ENCODE measurements at places on chromosomes 12 and 14.

- no peak for DNase-seq
Observed at GRCh38 chr14:104151566-104152245, 13.3 kb downstream of the KIF26A start.

DNA sequence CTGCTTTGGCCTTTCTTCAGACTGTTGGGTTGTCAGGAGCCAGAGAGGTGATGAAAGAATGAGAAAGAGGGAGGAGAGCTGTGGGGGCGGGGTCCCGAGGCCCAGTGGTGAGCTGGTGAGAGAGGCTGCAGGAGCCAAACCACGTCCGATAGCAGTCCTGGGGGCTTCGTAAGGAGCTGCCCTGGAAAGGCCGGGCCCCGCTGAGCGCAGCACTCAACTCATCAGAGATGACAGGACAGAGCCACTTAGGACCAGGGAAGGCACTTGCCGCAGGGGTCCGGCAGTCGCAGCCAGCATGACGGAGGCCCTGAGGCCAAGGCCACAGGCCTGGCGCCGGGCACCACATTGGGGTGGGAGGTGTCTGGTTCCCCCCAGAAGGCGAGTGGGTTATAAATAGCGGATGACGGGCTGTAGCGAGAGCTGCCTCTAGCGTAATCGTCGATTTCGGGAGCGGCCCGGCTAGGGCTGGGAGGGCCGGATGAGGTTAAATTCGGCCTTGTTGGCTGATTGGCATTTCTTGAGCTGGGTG is 179.0 kb downstream of the TSPAN9 start:
- DNase-seq = peak; percentile 85

DNA sequence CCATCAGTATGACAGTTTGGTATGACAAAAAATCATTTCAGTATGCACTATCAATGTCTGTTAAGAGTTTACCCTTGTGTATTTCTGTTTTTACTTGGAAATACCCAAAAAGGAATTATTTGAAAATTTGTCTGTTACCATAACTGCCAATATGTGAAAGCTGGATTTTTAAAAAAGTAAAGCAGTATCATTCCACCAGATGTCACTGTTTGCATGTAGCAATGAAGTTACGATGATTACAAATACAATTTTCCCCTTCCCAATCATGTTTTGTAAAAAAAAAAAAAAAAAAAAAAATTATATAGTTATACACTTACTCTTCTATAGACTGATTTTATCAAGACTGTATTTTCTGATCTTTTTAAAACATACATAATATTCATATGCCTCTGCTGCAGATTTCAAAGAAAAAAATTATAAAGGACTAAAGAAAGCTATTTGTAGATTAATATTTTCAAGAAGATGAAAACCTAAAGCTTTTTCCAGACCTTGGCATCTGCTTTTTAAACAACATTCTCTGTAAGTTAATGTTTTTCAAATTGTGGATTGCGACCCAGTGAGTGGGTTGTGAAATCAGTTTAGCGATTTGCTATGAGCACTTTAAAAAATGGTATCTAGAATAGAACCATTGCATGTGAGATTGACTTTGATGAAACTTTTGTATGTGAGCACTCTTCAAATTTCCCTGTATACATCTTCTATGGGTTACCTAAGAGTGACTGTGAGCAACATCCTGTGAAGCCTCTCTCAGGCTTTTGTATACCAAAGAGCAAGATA is 114.2 kb downstream of the TTC6 start:
- DNase-seq = no peak

DNA sequence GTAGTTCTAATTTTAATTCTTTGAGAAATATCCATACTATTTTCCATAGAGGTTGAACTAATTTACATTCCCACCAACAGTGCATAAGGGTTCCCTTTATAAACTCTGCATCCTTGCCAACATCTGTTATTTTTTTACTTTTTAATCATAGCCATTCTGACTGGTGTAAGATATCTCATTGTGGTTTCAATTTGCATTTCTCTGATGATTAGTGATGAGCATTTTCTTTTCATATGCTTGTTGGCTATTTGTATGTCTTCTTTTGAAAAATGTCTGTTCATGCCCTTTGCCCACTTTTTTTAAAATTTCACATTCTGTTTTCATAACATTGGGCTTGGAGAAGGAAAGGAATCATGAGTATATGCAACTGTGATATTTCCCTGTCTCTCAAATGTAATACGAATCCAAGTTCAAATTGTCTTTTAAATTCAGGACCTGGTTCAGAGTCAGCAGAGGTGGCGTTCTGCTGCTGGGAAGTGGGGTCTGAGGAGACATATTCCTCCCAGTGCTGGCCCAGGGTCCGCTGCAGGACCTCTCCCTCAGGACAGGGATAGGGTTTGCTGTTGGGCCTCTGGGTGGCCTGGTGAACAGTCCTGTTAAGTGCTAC is 81.2 kb upstream of the ETV6 start:
- DNase-seq = no peak

DNA sequence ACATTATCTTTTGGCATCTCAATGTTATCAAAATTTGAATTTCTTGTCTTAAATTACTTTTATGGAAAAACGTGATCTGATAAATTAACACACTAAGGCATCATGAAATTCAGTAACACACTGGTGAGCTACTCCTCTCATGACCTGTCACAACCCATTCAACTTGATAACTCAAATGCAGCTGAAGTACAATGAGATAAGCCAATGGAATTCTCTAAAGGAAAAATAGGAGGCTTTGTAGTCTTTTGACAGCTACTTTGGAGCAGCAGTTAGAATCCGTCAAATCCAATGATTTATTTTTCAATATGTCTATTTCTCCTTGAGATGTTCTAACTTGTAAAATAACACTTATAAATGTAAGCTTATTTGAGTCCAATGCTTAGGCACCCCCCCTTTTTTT is 1029.4 kb downstream of the TRHDE start:
- DNase-seq = no peak

- DNase-seq = no peak
Observed at GRCh38 chr12:16019136-16019535, 108.0 kb downstream of the DERA start.

- no peak for DNase-seq
Observed at GRCh38 chr12:27651201-27651600, 45.0 kb upstream of the REP15 start.

- DNase-seq = no peak
Observed at GRCh38 chr12:57404966-57405640, 25.7 kb downstream of the R3HDM2 start.

GRCh38 chr12:1809591-1810190 is 10.7 kb upstream of the LRTM2 start:
- DNase-seq = no peak

DNA sequence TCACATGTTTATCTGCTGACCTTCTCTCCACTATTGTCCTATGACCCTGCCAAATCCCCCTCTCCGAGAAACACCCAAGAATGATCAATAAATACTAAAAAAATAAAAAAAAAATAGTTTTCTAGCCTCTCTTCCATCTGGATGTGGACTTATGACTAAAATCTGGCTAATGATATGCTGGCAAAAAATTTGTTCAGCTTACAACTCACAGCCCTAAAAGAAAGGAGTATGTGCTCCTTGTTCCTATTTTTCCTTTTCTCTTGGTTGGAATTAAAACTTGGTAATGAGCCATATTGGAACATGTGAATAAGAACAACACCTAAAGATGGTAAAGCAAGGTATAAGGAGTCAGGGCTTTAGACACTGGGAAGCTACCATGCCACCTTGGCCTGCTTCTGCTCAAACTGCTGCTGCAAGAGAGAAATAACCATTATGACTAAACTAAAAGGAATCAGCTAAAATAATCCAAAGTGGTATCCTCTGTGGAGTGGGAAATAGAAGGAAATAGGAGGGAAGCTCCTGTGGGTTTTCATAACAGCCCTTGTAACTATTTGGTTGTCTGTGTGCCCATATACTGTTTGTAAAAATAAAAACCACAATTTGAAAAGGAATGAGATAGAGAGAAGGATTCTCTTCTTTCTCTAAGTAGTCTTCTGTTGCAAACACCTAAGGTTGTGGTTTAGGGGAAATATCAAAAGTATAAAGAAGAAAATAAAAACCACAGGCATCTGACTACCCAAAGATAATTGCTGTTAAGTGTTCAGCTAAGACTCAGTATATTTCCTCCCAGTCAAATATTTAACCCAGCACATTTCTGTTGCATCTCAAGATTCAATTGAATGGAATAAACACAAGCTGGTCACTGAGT is 53.8 kb downstream of the SDR9C7 start:
- no peak for DNase-seq

DNA sequence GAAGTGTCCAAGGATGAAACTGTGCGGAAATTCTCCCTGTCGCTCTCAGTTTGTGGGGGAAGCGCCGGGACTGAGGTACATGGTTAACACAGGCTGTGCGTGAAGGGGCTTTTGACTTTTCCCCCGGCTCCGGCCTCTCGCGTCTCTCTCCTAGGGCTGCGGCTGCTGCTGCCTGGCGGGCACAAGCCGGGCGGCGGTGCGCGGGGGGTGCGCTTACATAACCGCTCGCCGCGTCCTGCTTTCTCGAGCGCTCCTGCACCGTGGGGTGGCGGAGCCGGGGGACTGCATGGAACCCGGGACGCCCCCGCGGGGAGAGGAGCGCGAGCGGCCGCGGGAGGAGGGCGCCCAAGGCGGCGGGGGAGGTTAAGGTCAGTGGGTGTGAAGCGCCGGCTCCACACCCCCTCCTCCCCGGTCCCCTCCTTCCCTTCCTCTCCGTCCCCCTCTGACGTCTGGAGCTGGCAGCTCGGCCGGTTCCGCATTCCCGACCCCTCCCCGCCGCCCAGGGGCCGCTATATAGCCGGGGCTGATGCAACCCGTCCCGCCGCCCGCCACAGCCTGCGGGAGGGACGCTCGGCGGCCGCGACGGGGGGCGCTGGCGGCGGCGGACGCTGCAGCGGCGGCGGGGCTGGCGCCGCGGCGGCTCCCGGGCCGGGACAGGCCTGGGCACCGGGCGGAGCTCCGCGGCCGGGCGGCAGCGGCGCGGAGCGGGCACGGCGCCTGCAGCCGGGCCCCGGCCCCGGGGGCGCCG is at the start of gene JDP2:
Gene JDP2 (plus strand): TSS at position 541 of the 748 bp plus-strand sequence. CDS start 9,899 bp downstream, outside the sequence.
- DNase-seq = peak; percentile 90

DNA sequence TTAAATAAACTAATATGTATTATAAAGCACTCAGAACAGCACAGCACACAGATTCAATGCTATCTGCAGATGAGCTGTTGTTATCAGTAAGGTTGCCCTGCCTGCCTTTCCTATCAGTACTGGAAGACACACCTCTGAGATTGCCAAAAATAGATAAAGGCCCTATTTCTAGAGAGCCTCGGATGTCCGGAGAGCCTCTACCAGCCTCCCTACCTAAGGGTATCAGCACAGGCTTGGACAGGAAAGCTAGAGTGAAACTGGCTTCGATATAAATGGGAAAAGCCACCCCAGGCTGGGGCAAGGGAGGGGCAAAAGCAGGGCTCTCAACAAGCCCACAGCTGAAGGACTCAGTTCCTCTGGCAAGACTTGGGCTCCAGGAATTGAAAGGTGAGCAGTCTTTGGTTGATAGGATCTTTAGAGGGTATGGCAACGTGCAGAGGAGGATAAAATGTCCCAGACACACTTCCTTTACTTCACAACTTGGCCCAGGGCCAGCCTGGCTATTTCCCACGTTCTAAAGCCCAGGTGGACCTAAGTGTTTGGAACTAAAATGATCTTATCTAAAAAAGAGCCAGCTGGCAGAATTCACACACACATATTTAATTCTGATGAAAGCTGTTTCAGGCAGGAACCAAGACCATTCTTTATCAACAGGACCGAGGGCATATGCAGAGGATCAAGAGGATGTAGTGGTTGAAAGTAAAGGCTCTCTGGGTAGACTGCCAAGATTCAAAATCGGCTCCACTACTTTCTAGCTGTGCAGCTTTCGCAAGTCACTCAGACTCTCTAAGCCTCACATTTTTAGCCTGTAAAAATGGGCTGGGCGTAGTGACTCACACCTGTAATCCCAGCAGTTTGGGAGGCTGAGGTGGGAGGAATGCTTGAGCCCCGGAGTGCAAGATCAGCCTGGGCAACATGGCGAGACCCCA is 37.8 kb upstream of the ITPR2 start:
- DNase-seq = no peak

DNA sequence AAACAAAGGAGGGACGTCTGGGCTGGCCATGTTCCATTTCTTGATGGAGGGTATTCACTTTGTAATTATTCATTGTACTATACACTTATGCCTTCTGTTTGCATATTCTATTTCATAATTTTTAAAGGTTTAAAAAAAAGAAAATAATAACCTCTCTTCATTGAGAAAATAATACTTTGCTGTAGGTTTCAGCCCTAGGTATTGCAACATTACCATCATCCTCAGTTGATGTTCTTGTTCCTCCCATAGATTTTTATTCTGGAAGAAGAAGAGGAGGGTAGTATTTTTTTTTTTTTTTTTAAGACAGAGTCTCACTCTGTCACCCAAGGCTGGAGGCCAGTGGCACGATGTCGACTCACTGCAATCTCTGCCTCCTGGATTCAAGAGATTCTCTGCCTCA is 54.7 kb downstream of the PHLDA1 start:
- DNase-seq = no peak

GRCh38 chr12:105487963-105488362 is 157.5 kb downstream of the C12orf75 start:
- no peak for DNase-seq

DNA sequence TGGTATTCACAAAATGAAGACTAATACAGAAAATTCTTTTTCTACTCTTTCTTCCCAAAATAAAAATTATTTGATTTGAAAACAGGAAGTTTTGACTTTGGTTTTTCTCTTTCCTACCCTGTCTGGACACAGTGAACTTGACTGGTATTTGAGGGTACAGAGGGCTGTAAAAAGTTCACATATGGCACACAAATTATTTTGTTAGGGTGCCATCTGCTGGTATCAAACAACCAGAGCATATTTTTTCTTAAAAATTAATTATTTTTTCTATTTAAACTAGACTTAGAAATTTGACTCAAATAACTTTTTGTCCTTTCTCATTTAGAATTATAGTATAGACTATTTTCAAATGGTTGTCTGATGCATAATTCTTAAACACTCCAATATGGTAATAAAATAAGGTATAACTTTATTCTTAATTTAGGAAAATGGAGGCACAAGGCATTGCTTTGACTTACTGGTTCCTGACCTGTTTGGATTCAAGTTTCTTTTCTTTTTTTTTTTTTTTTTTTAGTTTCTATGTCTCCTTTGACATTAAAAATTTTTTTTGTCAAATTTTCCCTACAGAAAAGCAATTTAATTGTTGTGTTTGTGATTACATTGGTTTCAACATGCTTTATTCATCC is 390.6 kb downstream of the PRKD1 start:
- no peak for DNase-seq

DNA sequence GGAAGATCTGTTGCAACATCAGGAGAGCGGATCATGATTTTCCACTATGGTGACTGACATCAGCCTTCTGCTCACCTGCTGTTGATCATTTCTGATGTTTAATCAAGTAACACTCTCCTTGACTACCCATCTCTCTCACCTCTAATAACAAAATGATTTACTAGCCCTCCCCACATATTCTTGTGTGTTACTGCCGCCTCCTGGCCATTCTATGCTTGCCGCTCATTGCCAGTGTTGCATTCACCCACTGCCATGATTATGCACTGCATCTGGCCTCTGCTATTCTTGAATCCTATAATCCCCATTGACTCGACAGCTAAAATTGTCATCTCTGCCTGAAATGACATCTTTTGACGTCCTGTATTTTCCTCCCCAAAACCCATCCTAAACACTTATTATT is 113.8 kb downstream of the RERGL start:
- no peak for DNase-seq

Data from coronary artery (tissue), 2 donors.